ENCODE measurements at places on chromosomes 5 and 9.
A peak's percentile ranks its signal among the peaks of the same experiment; 100 is the strongest.

DNA sequence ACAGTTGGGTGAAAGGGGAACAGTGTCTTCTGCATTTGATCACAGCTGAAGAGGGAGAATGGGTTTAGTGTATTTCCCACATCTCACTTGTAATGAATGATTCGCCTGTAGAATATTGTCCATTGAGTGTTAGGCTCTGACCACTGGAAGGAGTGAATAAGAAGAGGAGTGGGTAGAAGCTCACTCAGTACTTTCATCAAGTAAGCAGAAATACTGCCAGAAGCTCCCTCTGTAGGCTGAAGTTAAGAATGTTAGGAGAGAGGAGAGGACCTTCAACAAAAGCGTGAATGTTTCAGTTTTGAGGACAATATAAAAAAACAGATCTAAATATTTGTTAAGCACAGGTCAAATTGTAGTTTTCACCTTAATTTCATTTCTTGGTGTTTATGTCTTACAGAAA, 27.5 kb downstream of the FSD1L start:
- no peak overlapping the region for H3K4me3 ChIP-seq
- DNase-seq, result no peak
- no peaks in the 10 kb centered on the region for H3K27me3 ChIP-seq
- no peaks in the 10 kb centered on the region for H3K36me3 ChIP-seq

GRCh38 chr9:135032868-135033460, 54.5 kb upstream of the OLFM1 start:
- H3K4me1 ChIP-seq, result no peaks in the 10 kb centered on the region
- no peak overlapping the region for H3K4me3 ChIP-seq
- H3K27ac ChIP-seq, result no peak overlapping the region
- H3K36me3 ChIP-seq, result no peaks in the 10 kb centered on the region

- H3K27me3 ChIP-seq, result no peaks in the 10 kb centered on the region
- peak overlapping the region; percentile 92 for H3K27ac ChIP-seq
- DNase-seq, result peak; percentile 31
- peaks cover 59% of the 10 kb centered on the region for H3K4me1 ChIP-seq
- H3K4me3 ChIP-seq, result peak overlapping the region; percentile 11
- no peaks in the 10 kb centered on the region for H3K36me3 ChIP-seq
Observed at GRCh38 chr9:128077847-128078503, 9.9 kb downstream of the SLC25A25 start.

DNA sequence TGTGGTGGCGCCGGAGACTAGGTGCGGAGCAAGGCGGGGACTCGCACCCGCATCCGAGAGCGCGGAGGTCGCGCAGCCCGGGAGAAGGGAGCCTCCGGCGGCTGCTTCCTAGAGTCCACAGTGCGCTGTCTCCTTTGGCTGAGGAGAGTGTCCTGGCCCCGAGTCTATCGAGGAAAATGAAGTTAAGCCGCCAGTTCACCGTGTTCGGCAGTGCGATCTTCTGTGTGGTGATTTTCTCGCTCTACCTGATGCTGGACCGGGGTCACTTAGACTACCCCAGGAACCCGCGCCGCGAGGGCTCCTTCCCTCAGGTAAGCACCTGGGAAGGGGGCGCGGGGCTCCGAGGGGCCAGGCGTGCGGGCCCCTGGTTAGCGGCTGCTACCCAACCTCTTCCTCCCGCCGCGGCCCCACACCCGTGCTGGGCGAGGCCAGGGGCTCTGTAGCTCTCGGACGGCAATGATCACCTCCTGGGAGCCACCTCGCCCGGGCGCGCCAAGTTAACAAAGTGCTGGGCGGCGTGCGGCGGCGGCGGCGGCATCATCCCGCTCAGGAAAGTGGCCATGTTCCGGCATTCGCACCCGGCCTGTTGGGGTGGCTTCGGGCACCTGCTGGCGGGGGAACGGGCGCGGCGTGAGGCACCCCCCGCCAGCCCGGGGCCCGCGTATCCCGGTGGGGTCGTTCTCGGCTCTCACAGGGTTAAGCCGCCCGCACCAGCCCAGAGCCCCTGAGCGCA, 681 bp downstream of the MAN2A1 start:
- H3K27me3 ChIP-seq, result no peaks in the 10 kb centered on the region
- H3K4me1 ChIP-seq, result peaks cover 15% of the 10 kb centered on the region
- H3K36me3 ChIP-seq, result 0 out of 2 replicates have a peak, but pooled peaks cover 4% of the 10 kb centered on the region
- peak overlapping the region; percentile 88 for H3K27ac ChIP-seq

GRCh38 chr9:126341902-126342301, 15.3 kb downstream of the MVB12B start:
- H3K27ac ChIP-seq, result no peak overlapping the region
- H3K4me1 ChIP-seq, result no peaks in the 10 kb centered on the region
- no peak for DNase-seq
- no peaks in the 10 kb centered on the region for H3K36me3 ChIP-seq
- H3K27me3 ChIP-seq, result no peaks in the 10 kb centered on the region

DNA sequence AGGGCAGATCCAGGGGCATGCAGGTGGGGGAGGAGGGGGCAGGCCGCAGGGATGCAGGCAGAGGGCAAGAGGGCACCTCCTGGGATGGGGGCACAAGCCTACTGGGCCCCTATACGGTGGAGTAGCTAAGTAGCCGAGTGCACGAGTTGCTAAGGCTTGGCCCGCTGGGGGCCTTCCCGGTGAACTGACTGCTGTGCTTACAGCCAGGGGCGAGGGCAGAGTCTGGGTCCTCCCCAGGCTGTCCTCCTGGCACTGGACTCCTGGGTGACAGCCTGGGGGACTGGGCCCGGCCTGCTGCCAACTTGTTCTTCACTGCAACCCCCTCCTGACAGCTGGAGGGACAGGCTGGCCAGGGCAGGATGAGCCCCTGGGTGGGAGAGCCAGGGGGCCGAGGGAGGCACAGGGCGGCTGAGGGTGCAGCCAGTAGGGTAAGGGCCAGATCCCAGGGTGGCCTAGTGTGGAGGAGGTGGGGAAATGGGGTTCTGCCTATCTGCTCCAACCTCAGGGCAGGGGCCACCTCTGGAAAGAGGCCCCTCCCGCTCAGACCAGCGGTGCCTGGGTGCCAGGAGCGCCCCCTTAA, 1.7 kb upstream of the EGFL7 start:
- H3K27ac ChIP-seq, result no peak overlapping the region
- H3K4me1 ChIP-seq, result no peaks in the 10 kb centered on the region
- H3K36me3 ChIP-seq, result no peaks in the 10 kb centered on the region

All from MM.1S (cell line).